ENCODE measurements at places on chromosomes 1 and 21.

DNA sequence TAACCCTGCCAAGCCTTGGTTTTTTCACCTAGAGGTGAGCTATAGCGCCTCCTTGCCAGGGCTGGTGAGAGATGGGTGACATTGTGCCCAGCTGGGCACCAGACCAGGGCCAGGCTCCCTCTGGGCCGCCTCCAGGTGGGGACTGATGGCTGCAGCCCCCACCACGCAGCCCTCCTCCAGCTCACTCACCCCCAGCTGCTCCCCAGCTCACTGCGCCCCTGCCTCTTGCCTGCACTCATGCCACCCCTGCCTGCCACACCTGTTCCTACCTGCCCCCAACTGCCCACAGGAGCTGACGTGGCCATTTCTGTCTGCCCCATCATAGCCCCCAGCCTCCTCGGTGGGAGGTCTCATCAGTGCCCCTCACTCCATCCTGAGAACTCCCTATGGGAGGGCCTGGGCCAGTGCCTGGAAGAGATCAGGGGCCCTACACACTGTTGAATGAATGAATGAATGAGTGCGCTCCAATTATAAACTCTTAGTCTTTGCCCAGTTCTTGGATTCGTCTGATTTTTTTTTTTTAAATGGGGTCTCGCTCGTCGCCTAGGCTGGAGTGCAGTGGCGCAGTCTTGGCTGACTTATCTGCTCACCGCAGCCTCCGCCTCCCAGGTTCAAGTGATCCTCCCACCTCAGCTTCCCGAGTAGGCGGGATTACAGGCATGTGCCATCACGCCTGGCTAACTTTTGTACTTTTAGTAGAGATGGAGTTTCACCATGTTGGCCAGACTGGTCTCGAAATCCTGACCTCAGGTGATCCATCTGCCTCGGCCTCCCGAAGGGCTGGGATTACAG is 26.4 kb upstream of the VPS13D start:
- DNase-seq = no peak

GRCh38 chr21:42343963-42344510 is 6.8 kb downstream of the TFF2 start:
- DNase-seq = no peak

DNA sequence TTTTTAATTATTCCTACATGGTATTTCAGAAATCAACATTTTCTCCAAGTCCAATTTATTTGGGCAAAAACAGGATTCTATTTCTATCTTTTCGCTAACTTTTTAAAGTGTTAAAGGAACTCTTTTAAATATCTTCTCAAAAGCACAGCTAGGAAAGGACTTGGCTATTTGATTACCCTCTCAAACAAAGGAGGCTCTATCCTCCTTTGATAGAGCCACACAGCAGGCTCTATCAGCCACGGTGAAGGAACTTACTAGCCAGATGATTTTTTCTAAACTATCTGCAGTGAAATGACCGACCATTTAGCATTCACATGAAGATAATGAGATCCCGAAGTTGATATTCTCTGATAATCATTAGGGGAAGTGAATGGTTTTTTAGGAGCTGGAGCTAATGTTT is 9.1 kb downstream of the ANGPTL7 start:
- DNase-seq = no peak

DNA sequence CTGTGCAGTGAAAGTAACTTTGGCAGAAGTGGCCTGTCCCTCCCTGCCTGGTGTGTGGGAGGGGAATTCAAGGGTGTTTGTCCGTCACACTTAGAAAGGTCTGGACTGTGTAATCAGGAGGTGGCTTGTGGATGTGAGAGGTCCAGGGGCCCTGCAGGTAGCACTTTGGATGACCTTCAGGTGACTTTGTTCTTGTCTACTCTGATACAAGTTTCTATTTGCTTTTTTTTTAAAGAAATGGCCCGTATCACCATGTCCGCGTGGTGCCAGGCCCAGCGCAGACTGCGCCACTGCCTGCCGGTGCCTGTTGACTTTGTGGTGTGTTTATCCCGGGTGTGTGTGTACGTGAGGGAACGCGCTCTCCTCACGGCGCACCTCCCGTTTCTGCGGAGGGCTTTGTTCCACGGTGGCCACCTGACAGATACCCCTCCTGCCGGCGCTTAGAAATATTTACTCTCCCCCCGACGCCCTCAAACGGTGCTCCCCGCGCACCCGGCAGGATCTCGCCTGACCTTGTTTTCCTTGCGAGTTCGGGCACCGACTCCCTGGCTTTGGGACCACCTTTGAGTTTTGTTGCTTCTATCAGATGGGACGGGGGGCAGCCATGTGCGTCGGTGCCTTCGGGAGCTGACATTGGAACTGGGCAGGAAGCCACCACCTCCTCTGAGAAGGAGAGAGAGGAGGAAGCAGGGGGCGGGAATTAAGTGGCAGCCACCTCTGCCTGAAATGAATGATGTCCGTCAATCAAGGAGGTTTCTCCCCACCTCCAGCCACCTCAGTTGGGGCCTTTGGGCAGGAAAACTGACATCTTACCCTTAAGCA is 119.4 kb downstream of the PRDM16 start:
- no peak for DNase-seq

- no peak for DNase-seq
Measured at GRCh38 chr1:168739908-168740307, 10.9 kb upstream of the DPT start.

- DNase-seq = no peak
Measured at GRCh38 chr1:204080163-204080903, 7.4 kb downstream of the SOX13 start.

GRCh38 chr1:66399888-66400529 is 133.9 kb upstream of the SGIP1 start:
- no peak for DNase-seq

DNA sequence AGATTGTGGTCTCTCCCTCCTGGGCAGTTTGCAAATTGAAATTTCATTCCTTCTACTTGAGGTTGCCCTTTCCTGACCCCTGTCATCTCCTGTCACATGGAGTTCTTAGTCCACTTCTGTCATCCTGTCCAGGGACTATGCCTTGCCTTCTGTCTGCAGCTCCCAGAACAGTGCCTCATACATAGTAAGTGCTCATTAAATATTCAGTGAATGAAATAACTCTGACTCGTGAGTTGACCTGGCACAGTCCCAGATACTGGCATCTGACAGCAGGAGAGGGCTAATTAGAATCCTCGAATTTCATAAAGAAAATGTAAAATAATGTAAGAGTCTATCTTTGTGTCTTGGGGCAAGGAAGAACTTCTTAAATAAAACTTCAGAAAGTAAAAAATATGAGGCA is 50.8 kb downstream of the CNIH3 start:
- DNase-seq = no peak
